ENCODE measurements at places on chromosomes 4 and X.

- no peak for DNase-seq
Measured at GRCh38 chr4:6855692-6856297, 53.8 kb upstream of the TBC1D14 start.

GRCh38 chr4:25861951-25862410 lies 807 bp downstream of the SEL1L3 start:
- DNase-seq: peak; percentile 73

DNA sequence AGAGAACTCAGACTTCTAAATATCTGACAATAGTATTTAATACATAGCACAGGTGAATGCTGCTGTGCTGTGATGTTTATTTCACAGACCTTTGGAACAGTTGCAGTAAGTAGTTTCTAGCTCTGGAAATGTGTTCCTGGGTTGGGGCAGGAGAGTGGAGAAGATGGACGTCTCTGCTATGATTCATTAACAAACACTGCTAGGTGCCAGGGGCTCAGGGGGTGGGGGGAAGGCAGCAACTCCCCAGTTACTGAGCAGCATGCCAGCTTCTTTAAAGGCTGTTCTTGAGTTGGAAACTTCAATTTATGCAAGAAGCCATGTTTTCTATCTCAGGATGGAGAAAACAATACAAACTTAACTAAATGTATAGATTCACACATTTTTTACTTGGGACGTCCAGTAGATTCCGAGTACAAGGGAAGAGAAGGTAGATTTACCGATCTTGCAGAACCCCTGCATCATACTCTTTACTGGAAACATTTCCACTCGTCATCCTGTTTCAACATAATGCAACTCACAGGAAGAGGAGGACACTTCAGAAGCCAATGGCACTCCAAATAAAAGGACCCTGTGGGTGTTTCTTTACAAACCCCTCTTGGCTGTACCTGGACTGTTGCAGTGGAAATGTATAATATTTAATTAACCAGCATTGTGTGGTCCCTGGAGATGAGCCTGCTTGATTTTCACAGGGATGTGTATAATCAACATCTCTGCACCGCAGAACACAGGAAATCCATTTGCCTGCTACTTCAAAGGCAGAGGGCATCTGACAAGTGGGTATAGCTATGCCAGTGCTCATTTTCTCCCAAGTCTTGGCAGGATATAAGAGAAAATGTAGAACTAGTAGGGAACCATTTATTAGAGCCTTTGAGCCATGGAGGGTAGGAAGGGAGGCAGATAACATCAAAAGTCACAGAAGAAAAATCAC lies 171.4 kb downstream of the SH3KBP1 start:
- no peak for DNase-seq

DNA sequence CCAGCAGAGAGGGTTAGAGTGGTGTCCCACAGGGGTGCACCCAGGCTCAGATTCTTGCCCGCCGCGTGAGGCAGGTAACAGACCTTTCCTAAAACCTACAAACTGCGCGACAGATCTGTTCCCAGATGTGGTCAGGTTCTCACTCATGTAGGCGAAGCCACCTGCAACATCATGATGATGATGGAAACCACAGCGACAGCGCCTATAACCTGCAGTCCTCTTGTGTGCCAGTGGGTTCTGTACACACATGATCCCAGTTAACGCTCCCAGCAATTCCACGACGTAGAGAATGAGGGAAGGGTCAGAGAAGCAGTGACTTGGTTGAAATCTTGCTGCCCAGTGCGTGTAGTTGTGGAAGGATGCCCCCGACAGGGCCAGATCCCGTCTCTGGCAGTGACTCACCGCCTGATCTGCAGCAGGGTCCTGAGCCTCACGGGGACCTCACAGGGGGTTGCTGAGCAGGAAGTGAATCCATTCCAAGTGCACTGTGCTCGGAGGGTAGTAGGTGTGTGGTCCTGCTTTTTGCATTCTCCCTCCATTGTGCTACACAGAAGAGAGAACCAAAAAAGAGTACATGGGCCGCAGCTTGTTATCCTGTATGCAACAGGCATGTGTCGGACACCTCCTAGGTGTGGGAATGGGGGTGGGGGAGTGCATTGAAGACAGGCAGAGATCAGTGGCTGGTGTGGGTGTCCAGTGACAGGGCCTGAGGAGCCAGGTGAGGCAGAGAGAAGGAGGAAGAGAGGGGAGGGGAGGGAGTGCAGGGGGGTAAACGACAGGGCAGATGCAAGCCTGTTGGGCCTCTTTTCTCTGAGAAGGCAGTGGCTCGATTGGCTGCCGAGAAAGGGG lies 66.6 kb downstream of the MTMR1 start:
- DNase-seq: no peak

GRCh38 chr4:101682946-101683345 lies 107.6 kb upstream of the BANK1 start:
- no peak for DNase-seq

- peak; percentile 36 for DNase-seq
Measured at GRCh38 chrX:46642145-46642544, 68.6 kb downstream of the CHST7 start.

- DNase-seq: peak; percentile 85
Measured at GRCh38 chr4:173169428-173170181, 994 bp downstream of the GALNT7 start.

GRCh38 chr4:112942077-112942476 lies 107.4 kb upstream of the ANK2 start:
- DNase-seq: no peak

GRCh38 chr4:54516556-54517215 lies 141.1 kb upstream of the KIT start:
- DNase-seq: no peak

DNA sequence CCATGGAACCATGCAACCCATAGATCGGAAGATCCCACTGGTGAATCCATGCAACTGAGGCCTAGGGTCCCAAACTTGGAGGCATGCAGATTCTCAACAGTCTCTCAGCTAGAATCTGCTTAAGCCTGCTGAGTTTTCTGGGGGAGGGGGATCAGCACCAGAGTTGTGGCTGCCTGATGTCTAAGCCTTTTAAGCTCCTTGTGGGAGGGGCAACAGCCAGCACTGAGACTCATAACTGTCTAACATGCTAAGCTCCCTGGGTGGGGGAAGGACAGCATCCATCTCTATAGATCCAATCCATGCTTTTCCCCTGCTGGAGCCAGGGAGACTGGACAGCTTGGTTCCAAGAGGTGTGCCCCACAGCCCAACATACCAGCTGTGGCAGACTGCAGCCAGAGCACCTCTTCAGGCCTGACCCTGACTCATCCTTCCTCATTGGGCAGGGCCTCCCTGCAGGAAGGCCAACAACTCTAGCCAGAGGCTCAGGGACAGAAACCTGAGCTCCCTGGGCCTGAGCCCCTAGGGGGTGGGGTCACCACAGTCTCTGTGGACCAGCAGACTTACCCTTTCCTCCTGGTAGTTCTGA lies 300.1 kb upstream of the SLC7A11 start:
- DNase-seq: no peak

- no peak for DNase-seq
Measured at GRCh38 chr4:16066586-16067128, 17.2 kb downstream of the PROM1 start.

DNA sequence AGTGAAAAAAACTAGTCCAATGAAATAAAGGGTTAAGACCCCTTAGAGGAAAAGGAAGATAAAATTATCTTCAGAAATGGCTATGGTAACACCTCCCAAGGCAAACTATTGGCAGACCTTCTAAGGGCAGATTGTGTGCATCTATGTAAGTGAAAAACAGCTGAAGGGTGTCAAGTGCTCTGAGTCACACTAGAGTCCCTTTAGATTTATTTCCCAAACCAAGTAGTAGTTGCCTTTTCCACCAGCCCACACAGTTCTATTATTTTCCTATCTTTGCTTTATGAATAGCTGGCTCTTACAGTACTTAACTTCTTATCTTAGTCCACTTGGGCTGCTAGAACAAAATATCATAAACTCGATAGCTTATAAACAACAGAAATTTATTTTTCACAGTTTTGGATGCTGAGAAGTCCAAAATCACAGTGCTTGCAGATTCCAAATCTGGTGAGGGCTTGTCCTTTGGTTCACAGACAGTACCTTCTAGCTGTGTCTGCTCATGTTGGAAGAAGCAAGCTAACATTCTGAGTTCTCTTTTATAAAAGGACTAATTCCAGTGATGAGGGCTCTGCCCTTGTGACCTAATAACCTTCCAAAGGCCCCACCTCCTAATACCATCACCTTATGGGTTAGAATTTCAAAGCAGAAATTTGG lies 143.6 kb downstream of the GRID2 start:
- DNase-seq: no peak

DNA sequence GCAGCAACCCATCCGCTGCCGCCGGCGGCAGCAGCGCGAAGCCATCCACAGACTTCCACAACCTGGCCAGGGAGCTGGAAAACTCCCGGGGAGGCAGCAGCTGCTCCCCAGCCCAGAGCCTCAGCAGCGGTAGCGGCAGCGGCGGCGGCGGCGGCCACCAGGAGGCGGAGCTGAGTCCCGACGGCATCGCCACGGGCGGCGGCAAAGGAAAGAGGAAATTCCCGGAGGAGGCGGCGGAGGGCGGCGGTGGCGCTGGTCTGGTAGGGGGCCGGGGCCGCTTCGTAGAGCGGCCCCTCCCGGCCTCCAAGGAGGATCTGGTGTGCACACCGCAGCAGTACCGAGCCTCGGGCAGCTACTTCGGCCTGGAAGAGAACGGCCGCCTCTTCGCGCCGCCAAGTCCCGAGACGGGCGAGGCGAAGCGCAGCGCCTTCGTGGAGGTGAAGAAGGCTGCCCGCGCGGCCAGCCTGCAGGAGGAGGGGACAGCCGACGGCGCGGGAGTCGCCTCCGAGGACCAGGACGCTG lies 4.9 kb downstream of the PRDM8 start:
- DNase-seq: no peak

- DNase-seq: no peak
Measured at GRCh38 chr4:77905651-77906263, 43.1 kb downstream of the MRPL1 start.

GRCh38 chr4:88706574-88706973 lies 8.9 kb upstream of the NAP1L5 start:
- peak; percentile 7 for DNase-seq
